ENCODE measurements at places on chromosomes 6 and 20.

- no peak for DNase-seq
Observed at GRCh38 chr6:48389146-48390043, 278.4 kb upstream of the PTCHD4 start.

- no peak for DNase-seq
Observed at GRCh38 chr6:123810214-123810613, 6.5 kb downstream of the NKAIN2 start.

DNA sequence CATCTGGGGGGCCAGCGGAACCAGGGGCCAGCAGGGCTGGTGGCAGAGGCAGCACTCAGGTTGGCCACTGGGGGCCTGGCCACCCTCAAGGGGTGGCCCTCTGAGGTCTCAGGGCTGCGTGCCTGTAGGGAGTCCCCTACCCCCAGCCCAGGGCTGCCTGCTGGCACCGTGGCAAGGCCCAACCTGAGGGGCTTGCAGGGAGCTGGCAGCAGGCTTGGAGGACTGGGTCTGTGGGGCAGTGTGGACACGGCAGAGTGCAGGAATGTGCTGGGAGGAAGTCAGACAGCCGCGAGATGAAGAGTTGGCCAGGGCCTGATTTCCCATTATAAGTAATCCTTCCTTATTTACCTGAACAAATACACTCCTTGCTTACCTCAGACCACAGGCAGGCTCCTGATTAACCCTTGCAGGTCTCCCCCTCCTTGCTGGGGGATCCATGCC, at the start of gene SPDEF:
Gene SPDEF (minus strand): TSS at position 299 of the 441 bp plus-strand sequence. CDS start 11,874 bp downstream, outside the sequence.
- no peak for DNase-seq

- no peak for DNase-seq
Observed at GRCh38 chr6:7523922-7524321, 17.5 kb upstream of the DSP start.

DNA sequence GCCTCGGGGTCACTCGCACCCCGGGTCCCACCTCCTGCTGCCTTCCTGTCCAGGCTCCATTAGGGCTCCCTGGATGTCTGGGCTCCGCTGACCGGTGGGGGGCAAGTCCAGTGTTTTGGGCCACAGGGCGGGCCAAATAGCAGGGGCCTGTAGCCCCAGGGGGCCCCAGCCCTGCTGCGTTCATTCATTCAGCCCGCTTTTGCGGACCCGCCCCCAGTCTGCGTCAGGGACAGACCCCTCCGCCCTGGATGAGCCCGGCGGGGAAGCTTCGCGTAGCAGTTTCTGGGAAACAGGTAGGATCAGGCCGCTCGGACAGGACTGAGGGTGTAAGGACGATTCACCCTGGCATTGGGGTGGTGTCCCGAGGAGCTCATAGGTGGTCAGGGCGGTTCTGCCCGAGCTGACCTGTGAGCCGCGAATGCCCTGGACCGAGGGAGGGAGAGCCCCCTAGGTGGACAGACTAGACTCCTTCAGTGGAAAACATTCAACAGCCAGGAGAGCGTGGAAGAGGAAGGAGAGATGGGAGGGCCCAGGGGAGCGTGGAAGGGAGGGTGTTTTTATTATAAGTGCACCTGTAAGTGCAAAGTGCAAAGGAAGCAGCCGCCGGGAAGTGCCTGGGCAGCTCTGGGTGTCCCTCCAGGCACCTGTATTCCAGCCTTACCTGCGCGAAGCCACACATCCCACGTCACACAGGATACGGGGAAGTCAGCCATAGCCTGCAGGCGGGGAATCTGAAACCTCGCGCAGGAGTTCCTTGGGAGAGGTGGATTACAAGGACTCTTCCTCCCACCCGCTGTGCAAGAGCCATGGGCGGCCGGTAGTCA, 662 bp downstream of the ENTPD6 start:
- no peak for DNase-seq

DNA sequence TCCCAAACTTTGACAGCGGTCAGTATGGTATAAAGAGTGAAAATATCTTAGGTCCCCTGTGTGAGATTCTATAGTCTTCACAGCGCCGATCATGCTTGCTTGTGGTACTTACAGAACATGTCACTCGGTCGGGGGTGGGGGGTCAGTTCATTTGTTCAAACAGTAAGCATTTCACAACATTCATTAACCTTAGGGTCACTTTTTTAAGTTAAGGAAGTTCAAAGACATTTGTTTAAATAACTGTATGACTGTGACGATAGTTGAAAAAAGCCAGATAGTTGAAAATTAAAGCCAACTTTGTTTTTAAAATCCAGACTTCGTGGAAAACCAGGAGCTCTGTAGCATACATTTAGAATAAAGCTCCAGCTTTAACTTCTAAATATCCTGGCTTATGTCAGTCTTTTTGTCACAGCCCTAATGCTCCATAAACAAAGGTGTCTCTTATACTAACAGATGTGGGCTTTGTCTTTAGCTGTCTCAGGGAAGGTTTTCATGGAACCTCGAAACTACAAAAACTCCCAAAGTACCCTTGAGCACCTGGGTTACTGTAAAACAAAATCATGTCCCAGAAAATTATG, 57.9 kb upstream of the PHACTR2 start:
- no peak for DNase-seq

- DNase-seq = no peak
Observed at GRCh38 chr6:96164802-96165201, 149.0 kb downstream of the FUT9 start.

GRCh38 chr20:35302421-35303335, 10.5 kb upstream of the FAM83C start:
- no peak for DNase-seq

GRCh38 chr6:44833248-44833647, 445.7 kb downstream of the CDC5L start:
- DNase-seq = no peak

- DNase-seq = no peak
Observed at GRCh38 chr6:29730575-29731126, 7.4 kb downstream of the HLA-F start.

DNA sequence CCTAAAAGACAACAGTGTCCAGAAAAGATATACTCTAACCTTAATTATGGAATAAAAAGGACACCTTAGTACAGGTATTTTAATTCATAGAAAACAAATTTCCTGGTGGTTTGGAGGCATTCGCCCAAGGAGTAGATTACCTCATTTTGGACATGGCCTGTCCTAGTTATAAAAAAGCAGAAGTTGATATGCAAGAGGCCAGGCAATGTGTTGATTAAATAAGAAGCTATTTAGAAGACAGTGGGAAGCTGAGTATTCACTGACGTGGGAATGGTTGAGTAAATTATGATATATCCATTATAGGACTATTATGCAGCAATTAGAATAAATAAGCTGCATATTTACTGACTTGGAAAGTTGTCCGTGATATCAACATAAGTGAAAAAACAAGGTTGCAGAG, 314.9 kb downstream of the ALDH8A1 start:
- no peak for DNase-seq

DNA sequence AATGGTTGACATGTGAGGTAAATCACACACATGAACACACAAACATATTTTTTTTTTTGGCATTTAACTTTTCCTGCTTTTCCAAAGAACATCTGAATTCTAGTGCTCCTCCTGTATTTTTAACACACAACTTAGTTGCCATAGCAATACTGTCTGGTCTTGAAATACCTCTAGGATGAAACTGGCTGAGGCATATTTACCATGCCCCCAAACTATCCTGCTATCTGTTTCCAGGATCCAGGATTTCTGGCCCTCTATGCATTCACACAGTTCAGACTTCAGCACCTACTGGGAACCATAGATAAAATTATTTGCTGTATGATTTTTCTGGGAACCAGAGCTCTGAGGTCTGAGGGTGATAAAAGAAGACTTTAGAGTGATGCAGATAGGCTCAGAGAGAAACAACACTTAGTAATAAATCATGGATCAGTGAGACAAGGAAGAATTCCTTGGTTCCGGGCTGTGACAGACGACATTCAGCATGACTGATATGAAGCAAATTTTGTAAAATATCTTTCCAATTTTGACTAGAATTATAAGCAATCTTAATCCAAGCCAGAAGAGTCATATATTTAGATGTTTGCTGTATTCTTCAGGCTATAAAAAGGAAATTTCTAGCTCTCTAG, 359.7 kb downstream of the BTBD9 start:
- no peak for DNase-seq

DNA sequence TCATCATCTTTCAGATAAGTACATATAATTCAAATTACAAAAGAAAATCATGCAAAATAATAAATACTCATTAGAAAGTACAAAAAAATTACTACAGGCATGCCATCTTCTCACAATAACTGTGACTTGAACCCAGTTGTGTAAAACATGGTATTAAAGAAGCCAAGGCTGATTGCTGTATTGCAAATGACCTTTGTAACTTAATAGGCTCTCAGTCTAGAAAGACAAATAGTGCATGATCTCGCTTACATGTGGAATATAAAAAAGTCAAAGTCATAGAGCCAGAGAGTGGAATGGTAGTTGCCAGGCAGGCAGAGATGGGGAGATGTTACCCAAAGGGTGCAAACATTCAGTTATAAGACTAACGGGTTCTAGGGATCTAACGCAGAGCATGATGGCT, 626.1 kb downstream of the COL12A1 start:
- DNase-seq = no peak
